ENCODE measurements at places on chromosomes 2 and 18. TPM values are rescaled to one million over a fixed set of nuclear protein-coding genes. Genes with fewer than 3 reads are reported as not detected.

DNA sequence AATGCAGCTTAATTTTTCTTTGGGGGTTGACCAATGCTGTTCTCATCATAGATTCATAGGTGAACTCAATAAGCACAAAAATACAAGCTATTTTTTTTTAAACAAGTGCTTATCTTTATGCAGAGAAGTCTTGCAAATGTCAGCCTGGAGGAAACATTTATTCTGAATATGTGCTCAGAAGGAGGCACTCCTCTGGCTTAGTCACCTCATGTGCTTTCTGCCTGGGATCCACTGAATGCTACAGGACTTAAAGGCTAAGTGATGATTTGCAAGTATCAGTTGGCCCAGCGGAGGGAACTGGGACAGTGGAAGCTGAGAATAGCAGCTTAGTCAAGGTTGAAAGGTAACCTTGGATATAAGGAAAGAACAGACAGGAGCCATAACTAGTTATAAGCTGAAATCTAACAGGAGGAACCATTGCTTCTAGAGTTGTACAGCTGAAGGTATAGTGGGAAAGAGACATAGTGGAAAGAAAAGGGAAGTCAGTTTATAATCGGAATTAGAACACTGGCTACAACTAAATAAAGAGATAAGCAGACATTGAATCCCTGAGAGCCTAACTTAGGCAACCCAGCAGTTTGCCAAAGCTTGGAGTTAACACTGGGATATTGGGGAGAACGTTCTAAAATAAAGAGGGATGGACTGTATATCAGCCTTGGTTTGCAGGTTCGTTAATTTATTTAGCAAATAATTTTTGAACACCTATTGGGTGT lies 488.7 kb downstream of the SUCLG1 start:
- H3K27ac ChIP-seq, result no peak overlapping the region
- H3K36me3 ChIP-seq, result no peaks in the 10 kb centered on the region
- H3K27me3 ChIP-seq, result no peaks in the 10 kb centered on the region
- no peak for DNase-seq
- no peaks in the 10 kb centered on the region for H3K4me1 ChIP-seq
- H3K4me3 ChIP-seq, result no peak overlapping the region

GRCh38 chr2:31642707-31643106 lies 62.0 kb upstream of the SRD5A2 start:
- H3K4me3 ChIP-seq, result no peak overlapping the region
- no peak overlapping the region for H3K27ac ChIP-seq
- H3K4me1 ChIP-seq, result no peaks in the 10 kb centered on the region
- H3K27me3 ChIP-seq, result no peaks in the 10 kb centered on the region
- no peaks in the 10 kb centered on the region for H3K36me3 ChIP-seq

DNA sequence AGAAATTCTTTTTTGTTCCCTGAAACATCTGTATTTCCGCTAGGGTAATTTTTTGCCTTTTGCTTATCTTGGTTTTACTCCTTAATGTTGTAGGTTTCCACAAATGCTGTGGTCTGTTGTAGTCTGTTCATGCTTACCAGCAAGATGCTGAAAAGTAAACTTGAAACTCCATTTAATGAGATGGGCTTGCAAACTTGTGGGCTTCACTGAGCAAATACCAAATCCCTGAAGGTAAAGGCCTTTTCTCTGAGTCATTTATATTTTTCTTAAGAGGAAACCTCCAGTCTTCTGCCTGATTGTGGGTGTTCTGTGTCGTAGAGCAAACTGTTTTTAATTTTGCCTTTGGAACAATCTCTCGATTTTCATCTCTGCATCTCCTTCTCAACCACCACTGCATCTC lies 9.3 kb downstream of the SP140 start:
- DNase-seq, result no peak
- H3K36me3 ChIP-seq, result no peaks in the 10 kb centered on the region
- H3K27me3 ChIP-seq, result no peaks in the 10 kb centered on the region
- no peak overlapping the region for H3K4me3 ChIP-seq
- no peak overlapping the region for H3K27ac ChIP-seq

DNA sequence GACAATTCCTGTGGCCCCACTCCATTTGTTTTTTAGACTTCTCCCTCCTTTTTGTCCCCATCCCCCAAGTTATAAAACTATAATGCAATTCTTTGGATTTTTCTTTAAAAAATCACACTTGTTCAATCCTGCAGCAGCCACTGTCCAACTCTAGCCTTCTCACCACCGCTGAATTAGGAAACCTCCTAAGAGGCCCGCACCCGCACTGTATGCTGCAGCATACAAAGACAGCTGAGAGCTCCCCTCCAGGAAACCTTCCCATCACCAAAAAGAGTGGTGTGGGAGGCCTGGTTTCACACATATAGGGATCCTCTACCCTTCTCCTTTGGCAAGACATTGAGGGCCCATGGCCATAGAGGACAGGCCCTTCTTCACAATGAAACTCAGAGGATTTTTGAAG lies 2.9 kb downstream of the PCGF1 start:
- no peak for DNase-seq
- H3K27me3 ChIP-seq, result peaks cover 4% of the 10 kb centered on the region
- H3K4me1 ChIP-seq, result peaks cover 19% of the 10 kb centered on the region
- H3K36me3 ChIP-seq, result no peaks in the 10 kb centered on the region
- H3K27ac ChIP-seq, result peak overlapping the region; percentile 89

Gene RAB17
- total RNA-seq, result not detected

Gene REG1B
- not detected for total RNA-seq

Measured in breast epithelium (tissue), 4 donors.